ENCODE measurements at places on chromosomes 16 and 17.

- no peak for DNase-seq
These were observed 35.2 kb downstream of the KIAA0513 start for GRCh38 chr16:85062845-85063244.

DNA sequence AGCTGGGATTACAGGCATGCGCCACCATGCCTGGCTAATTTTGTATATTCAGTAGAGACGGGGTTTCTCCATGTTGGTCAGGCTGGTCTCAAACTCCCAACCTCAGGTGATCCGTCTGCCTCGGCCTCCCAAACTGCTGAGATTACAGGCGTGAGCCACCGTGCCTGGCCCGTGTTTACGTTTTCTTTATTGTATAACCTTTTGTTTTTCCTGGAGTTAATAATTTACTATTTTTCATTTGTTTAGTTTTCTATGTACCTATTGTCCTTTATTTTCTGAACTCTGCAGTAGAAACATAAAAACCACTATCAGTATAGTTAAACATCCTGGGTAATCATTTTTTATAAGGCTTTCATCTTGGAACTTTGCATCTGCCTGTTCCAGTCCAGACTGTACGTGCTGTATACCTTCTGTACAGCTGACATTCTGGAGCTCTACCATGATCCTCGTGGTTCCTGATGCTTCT lies 73.6 kb downstream of the PPM1E start:
- no peak for DNase-seq

GRCh38 chr17:62725791-62726249 lies 82.3 kb downstream of the MARCHF10 start:
- DNase-seq: no peak

DNA sequence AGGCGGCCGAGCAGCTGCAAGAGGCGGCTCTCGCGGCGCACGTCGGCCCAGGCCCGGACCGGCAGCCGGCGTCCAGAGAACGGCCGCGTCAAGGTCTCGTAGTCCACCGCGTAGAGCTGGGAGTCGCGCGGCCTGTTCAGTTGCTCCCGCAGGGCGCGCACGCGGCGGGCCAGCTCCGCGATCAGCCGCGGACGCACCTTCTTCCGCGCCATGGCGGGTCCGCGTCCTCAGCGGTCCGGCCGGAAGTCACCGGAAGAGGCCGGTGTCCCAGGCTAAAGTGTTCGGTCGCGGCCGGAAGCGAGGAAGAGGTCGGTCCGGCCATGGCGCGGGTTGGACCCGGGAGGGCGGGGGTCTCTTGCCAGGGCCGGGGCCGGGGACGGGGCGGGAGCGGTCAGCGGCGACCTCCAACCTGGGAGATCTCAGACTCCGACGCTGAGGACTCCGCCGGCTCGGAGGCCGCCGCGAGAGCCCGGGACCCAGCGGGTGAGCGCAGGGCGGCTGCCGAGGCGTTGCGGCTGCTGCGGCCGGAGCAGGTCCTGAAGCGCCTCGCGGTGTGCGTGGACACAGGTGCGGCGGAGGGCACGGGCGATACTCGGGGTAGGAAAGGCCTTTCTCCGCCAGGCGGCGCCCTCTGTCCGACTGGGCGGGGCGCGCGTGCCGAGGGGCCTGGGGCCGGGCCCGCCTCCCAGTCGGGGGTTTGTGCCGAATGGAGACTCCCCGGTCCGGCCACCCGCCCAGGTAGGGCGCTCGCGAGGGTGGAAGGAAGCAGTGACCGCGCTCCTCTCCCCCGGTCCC lies at the start of gene MRPS34:
TSS of gene MRPS34 (minus strand) at position 227 of the 795 bp plus-strand sequence. CDS start at position 212, 15 bp downstream.
- DNase-seq: peak; percentile 90

DNA sequence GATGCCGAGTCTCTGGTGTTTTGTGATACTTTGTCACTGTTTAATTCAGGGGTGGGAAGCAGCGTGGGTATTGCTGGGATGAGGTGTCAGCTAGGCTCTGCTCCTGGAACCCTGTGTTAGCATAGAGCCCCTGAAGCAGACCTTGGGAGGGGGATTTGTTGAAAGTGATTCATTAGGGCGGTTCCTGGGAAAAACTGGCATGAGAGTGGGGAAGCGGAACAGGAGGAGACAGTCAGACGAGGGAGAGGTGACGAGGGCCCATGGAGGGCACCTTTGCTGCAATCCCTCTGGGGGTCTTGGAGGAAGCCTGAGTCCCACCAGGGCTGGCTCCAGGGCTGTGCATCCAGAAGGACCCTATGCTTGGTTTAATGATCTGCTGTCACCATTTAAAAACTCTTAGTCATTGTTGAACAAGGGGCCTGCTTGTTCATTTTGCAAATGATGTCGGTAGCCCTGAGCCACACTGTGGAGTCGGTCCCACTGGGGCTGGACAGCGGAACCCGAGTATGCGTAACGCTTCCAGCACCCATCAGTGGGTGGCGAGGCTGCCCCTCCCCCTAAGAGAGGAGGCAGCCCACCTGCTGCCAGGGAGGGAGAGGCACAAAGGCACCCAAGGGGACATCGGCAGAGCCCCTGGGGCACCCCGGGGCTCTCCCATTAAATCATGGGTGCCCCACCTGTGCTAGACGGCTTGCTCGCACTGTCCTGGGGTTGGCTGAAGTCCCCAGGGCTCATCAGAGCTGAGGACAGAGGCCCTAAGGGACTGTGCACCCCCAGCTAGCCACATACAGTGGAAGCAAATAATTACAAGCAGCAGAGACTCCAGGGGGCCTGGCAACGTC lies 35.4 kb downstream of the WFDC1 start:
- no peak for DNase-seq

GRCh38 chr16:14371778-14372431 lies 258.2 kb downstream of the PARN start:
- DNase-seq: no peak

DNA sequence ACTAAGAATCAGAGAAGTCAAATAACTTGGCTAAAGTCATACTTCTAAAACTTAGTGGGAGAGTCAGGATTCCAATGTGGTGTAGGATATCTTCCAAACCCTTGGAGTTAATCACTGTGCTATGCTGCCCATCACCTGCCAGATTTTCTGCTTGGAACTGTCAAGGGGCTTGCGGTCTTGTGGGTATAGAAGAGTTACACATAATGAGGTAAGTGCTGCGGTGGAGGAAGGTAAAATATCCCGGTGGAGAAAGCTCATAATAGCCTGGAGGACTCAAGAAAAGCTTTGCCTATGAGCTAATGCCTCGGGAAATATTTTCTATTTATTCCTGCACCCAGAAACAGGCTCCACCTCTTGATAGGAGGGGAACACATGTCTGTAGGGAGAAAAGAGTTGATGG lies 195.6 kb downstream of the UTP18 start:
- DNase-seq: no peak

DNA sequence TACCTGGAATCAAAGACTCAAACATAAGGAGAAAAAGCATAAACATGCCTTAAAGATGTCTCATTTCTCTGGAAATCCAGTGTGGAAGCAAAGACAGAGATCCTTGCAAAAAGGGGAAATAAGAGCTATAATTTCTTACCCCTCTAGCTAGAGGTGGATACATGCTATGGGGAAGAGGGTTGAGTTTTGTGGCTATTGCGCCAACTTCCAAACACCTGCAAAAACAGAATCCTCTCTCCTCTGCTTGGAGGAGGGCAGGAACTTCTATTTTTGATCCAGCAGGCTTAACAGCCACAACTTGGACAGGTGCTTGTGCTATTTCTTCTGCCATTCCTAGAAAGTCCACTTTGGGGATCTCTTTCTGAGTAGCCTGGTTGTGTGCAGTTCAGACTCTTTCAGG lies 21.5 kb upstream of the NUDT7 start:
- no peak for DNase-seq

DNA sequence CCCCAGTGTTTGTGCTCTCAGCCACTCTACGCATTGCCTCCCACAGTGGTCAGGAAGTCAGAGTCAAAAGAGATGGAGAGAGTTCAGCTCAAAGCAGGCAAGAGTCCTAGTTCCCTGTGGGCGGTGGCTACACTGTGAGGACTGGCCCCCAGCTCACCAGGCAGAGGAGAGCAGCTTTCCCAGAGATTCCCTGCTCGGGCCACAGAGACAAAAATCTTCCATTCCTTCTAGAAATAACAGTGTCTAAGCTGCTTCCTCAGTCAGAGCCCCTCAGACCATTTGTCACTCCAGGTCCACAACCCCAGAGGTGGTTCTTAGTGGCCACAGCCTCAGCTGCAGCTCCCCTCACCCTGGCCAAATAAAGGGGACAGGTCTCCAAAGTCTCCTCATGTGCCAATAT lies 263.0 kb upstream of the RPL38 start:
- no peak for DNase-seq

GRCh38 chr17:17605729-17606088 lies 14.2 kb upstream of the PEMT start:
- no peak for DNase-seq

DNA sequence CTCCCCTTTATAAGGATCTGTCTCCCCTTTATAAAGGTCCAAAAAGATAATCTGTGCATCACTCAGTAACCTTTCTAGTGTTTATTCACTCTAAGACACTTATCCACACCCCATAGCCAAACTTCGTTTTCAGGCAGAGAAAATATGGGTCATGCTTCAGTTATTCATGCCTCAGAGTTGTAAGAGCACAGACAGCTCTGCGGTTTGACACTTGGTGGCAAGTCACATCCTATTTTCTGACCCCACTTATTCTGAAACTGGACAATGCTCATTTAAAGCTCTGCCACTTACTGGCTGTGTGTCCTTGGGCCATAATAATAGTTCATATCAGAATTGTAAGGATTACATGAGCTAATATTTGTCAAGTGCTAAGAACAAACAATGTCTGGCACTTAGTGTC lies 2.0 kb upstream of the KRTAP2-1 start:
- DNase-seq: no peak

DNA sequence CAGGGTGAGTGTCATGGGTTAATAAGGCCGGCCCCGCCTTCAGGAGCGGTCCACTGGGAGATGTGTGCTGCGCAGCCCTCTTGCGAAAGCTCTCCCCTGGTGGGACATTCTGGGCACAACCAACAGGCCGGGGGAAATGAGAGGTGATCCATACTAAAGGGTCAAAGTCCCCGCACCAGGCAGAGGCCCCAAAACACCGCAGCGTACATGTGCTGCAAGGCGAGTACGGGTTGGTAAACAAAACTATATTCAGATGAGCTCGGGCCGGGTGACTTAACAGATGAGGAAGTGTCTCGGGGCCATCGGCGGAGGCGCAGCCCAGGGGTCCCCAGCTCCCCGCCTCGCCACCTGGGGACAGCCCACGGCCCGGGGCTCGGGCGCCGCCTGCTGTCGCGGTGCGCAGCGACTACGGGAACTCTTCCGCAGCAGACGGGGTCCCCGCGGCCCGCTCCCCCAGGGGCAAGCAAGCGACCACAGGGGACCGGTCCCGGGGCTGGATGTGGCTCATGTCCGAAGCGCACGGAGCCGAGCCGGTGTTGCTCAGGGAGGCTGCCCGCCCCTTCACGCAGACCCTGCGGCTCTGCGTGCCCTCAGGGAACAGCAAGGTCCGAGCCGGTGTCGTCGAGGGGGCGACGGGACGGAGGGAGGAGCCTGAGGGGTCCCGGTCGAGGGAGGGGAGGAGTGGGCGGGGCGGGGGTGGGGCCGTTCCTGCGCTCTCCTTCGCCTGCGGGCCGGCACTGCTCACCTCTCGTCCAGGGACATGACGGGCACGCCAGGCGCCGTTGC lies at the start of gene RAB37:
TSS of gene RAB37 (plus strand) at position 744 of the 786 bp plus-strand sequence. CDS start at position 761, 17 bp downstream.
- DNase-seq: no peak

GRCh38 chr16:19710991-19711545 lies 7.0 kb downstream of the KNOP1 start:
- DNase-seq: no peak

- no peak for DNase-seq
These were observed 27.9 kb upstream of the CPHXL start for GRCh38 chr16:75754141-75754540.

- no peak for DNase-seq
These were observed 5.5 kb downstream of the TIMM22 start for GRCh38 chr17:1002412-1002753.

- no peak for DNase-seq
These were observed 57.2 kb downstream of the C16orf82 start for GRCh38 chr16:27123795-27124409.

GRCh38 chr17:4165301-4166010 lies 22.5 kb downstream of the CYB5D2 start:
- DNase-seq: no peak

GRCh38 chr17:9575381-9576101 lies at the start of gene STX8:
STX8 (minus strand) TSS chr17:9575820; CDS start chr17:9575808, 12 bp downstream.
- DNase-seq: peak; percentile 91

GRCh38 chr17:57424777-57425188 lies 168.5 kb downstream of the MSI2 start:
- no peak for DNase-seq

DNA sequence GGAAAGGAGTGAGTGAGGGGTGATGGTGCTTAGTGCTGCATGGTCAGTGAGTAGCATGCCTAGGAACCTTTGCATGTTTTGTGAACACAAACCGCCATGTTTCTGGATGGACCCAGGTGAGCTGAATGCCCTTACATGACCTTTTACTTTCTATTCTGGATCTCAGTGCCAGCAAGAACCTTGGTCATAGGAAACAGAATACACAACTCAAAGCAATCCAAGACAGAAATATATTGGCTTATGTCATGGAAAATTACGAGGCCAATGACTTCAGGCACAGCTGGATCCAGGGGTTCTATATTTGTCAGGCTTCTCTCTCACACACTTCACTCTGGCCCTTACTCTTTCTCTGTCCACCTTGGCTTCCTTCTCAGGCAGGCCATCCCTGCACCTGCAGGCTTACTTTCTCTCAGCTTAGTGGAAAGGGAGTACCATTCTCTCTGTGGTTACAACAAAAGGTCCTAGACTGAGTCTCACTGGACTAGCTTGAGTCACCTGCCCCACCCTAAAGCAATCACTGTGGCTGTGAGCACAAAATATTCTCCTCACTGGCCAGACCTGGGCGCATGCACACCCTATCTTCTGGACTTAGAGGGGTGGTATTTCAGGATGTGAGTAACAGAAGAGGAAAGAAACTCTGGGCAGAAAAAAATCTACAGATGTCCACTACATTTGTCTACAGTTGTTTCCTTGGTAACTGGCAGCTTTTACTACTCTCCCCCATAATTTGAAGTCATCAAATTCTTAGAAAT lies 20.4 kb upstream of the CPNE2 start:
- DNase-seq: no peak

DNA sequence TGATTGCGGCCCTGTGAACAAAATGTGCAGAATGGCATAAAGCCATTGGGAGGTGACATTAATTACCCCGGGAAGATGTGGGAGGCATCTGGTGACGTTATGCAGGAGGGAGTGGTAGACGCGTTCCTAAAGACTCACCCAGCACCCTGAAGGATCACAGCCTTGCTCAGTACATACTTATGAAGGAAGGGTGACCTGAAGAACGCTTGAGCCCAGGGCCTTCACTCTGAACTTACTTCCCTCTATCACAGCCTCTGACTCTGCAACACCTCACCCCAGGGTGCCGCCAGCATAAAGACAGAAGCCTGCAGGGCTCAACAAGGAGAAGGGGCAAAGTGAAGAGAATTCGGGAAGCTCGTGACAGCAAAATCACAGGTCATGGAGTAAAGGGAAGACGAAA lies 9.4 kb downstream of the MFSD6L start:
- no peak for DNase-seq

- no peak for DNase-seq
These were observed 12.1 kb upstream of the KCNJ12 start for GRCh38 chr17:21363776-21364642.
